ENCODE measurements at places on chromosomes 2 and 18. TPM values are rescaled to one million over a fixed set of nuclear protein-coding genes. Genes with fewer than 3 reads are reported as not detected.

VWC2L gene
- not detected for total RNA-seq

HYCC2 gene
- total RNA-seq: 4.8 TPM

PLEKHB2 gene
- total RNA-seq: 86.5 TPM

NAT8 gene
- not detected for total RNA-seq

STON1 gene
- total RNA-seq: 0.38 TPM

C2orf92 gene
- total RNA-seq: 1.0 TPM

WDR12 gene
- total RNA-seq: 46.5 TPM

SRD5A2 gene
- not detected for total RNA-seq

TANC1 gene
- 6.9 TPM for total RNA-seq

FLACC1 gene
- not detected for total RNA-seq

MYCN gene
- not detected for total RNA-seq

FBLN7 gene
- total RNA-seq: 0.37 TPM

HOXD1 gene
- total RNA-seq: 0.10 TPM

MEP1B gene
- 0.05 TPM for total RNA-seq

IL37 gene
- total RNA-seq: not detected

AFF3 gene
- not detected for total RNA-seq

CELF4 gene
- not detected for total RNA-seq

CD302 gene
- total RNA-seq: 2.3 TPM

PSMA8 gene
- total RNA-seq: not detected

NGEF gene
- 18.1 TPM for total RNA-seq

LRRTM1 gene
- total RNA-seq: not detected

CCDC88A gene
- total RNA-seq: 17.6 TPM

CFAP53 gene
- 0.30 TPM for total RNA-seq

GRB14 gene
- total RNA-seq: 6.2 TPM

SLC9A4 gene
- total RNA-seq: not detected

C2orf72 gene
- 7.6 TPM for total RNA-seq

LIMS4 gene
- total RNA-seq: 0.74 TPM

CREG2 gene
- total RNA-seq: 14.2 TPM

ANKRD30B gene
- not detected for total RNA-seq

SLC39A10 gene
- 19.3 TPM for total RNA-seq

RAB27B gene
- total RNA-seq: 9.0 TPM

IFT172 gene
- 8.0 TPM for total RNA-seq

LRP1B gene
- total RNA-seq: not detected

ITGB6 gene
- 0.72 TPM for total RNA-seq

AMER3 gene
- total RNA-seq: not detected

PDE1A gene
- 0.17 TPM for total RNA-seq

ANKRD53 gene
- not detected for total RNA-seq

LAMA1 gene
- total RNA-seq: 0.17 TPM

NYAP2 gene
- not detected for total RNA-seq

STPG4 gene
- total RNA-seq: not detected

VSNL1 gene
- not detected for total RNA-seq

GAD1 gene
- 0.71 TPM for total RNA-seq

G6PC2 gene
- total RNA-seq: not detected

HJURP gene
- total RNA-seq: 64.5 TPM

C2orf78 gene
- not detected for total RNA-seq

COL5A2 gene
- 41.6 TPM for total RNA-seq

CAVIN2 gene
- total RNA-seq: 35.7 TPM

APLF gene
- 0.66 TPM for total RNA-seq

RASGRP3 gene
- 0.61 TPM for total RNA-seq

SCG2 gene
- 0.82 TPM for total RNA-seq

TCF23 gene
- not detected for total RNA-seq

AQP12B gene
- not detected for total RNA-seq

CDCA7 gene
- 48.9 TPM for total RNA-seq

ESPNL gene
- 0.16 TPM for total RNA-seq

TMEM178A gene
- total RNA-seq: 0.29 TPM

BBS5 gene
- total RNA-seq: 4.8 TPM

All from A549 treated with GW870086 at 1 μM for 4 hours (cell line).